ENCODE measurements at places on chromosomes 4 and X.
A peak's percentile ranks its signal among the peaks of the same experiment; 100 is the strongest.

GRCh38 chrX:32778965-32779364 lies 432.4 kb downstream of the DMD start:
- DNase-seq, result no peak

DNA sequence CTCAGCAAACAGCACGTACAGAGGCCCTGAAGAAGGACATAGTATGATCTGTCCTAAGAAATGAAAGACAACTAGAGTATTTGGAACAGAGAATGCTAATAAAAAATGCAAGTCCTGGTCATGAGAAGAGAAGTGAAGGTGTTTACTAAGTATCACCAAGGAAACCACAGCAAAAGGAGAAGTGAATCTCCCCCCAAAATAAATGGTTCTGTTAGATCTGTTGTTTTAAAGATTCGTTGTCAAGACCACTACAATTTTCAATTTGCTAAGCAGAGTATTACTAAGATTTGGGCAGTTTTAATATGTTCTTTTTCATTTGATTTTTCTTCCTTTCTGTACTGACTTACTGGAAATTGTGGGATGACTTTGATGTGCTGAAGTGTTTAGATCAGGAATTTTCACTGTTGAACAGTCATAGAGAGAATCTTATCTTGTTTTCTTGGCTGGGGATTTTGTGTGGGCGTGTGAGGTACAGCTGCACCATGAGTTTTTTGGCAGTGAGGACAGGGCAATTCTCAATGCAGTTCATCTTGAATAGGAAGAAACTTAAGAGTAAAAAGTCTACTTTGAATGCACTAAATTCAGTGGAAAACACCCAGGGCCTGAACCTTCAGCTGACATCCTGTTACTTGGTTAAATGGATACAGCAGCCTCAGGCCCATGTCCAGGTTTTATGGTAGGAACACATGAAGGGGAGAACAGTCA lies 132.2 kb downstream of the STIM2 start:
- DNase-seq, result no peak

DNA sequence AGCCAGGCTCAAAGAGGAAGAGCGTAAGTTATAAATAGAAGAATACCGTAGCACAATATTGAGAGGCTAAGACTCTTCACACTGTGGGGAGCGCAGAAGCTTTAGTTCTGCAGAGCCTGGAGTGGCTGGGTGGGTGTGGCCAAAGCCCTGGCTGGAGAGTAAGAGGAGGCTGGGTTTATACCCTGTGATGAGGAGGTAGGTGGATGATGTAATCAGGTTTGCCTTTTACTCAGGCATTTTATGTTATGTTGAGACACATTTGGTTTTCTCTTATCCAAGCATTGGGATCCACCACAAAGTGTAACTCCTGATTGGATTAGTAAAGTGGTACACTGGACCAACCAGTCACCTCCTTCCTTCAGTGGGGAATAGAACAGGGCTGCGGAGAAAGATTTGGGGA lies 13.9 kb downstream of the CDS1 start:
- DNase-seq, result no peak

DNA sequence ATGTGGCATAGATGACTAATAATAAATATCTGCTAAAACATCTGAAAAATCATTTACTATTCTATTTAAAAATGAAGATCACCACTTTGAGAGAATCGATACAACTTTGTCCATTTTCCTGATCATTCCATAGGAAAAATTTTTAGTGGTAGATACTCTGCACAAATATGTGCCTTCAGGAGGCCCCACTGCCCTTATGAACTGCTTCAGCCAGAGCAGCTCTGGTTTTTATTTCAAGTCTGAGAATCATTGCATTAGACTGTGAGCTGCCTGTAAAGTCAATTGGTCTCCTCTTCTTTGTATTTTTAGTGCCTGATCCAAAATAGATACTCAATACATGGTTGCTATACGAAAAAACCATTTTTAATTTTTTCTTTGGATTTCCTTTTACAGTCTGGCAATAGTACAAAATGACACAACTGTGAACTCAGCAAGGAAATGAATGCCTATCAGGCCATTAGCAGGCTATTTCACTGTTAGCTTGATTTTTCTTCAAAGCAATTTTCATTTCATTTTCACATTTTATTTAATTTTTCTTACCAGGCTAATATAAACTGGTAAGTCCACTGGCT lies 69.1 kb downstream of the SHISA3 start:
- no peak for DNase-seq

DNA sequence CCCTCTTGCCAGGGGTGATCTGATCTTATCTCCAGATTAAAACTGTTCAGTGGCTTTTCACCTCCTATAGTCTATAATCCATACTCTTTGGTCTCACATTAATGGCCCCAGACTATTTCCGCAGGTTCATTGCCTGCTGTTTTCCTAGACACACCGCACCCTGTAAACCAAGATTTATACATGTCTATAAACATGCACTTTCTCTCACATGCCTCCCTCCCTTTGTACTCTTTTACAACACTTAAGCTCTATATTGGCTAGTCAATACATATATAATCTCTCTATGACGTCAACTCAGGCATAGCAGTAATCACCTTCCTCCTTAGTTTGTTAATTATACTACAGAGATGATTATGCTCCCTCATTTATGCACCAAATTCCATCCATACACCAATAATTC lies 170.9 kb upstream of the NAP1L5 start:
- no peak for DNase-seq

DNA sequence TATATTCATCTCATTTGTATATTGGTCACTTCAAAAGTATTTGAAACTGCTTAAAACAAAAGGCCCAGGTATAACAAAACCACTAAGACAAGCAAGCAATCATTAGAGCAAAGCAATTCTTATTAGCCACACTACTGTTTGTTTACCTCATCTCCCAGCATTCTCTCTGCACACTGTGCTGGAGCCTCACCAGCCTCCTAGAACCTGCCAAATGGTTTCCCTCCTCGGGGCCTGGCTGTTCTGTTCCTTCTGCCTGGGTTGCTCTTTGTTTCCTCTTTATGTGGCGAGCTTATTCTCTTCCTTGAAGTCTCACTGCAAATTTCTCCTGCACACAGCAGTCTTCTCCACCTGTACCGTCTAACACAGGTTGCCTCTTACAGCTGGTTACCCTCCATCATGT lies 67.5 kb upstream of the MND1 start:
- no peak for DNase-seq

GRCh38 chrX:18617407-18617750 lies 54.5 kb downstream of the RS1 start:
- DNase-seq, result no peak

DNA sequence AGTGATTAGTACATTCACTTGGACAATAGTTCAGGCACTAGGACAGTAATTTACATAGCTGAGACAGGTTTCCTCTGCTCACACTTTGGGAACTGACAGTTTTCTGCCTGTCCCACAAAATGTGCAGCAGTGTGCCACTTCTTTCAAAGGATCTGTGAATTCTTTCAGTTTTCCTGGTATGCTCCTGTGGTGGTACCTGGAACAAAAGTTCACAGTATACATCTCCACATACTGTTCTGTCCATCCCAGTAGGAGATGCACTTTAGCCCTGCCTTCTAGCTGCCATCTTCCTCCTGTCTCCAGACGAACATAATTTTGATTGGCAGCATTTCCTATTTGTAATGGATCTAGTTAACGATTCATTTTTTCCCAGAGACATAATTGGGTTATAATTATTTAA lies 360.8 kb upstream of the CXorf51B start:
- DNase-seq, result no peak

GRCh38 chr4:82331814-82332213 lies 42.0 kb downstream of the HNRNPD start:
- no peak for DNase-seq

GRCh38 chrX:10582215-10582733 lies 38.1 kb downstream of the MID1 start:
- DNase-seq, result no peak

DNA sequence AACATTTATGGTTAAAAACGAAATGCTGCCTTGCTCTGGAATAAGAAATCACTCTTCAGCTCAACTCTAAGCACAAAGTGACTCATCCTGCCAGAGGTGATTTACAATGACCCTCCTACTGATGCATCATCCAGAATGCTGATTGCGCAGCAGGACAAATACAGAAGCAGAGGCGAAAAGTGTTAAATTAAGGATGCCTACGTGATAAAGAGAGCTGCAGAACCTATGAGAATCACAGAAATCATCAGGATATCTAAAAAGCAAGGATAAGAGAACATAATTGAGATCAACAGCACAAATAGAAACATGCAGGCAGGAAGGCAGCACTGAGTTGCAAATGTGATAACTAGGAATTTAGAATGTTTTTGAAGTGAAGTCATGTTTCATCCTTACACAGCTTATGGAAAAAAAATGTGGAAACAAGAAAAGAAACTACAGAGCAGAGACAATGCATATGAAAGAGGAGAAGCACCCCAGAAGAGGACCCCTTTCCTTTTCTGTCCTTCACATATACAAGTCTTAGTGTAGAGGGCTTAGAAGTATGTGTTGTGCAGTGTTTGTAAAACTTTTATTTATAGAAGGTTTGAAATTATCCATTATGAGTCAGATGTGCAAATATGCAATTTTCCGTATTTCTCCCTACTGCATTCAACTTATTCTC lies 188.4 kb downstream of the SLC7A11 start:
- no peak for DNase-seq

GRCh38 chrX:136143711-136144110 lies 3.6 kb upstream of the FHL1 start:
- DNase-seq, result no peak

GRCh38 chr4:181745933-181746625 lies 497.1 kb upstream of the TENM3 start:
- no peak for DNase-seq

DNA sequence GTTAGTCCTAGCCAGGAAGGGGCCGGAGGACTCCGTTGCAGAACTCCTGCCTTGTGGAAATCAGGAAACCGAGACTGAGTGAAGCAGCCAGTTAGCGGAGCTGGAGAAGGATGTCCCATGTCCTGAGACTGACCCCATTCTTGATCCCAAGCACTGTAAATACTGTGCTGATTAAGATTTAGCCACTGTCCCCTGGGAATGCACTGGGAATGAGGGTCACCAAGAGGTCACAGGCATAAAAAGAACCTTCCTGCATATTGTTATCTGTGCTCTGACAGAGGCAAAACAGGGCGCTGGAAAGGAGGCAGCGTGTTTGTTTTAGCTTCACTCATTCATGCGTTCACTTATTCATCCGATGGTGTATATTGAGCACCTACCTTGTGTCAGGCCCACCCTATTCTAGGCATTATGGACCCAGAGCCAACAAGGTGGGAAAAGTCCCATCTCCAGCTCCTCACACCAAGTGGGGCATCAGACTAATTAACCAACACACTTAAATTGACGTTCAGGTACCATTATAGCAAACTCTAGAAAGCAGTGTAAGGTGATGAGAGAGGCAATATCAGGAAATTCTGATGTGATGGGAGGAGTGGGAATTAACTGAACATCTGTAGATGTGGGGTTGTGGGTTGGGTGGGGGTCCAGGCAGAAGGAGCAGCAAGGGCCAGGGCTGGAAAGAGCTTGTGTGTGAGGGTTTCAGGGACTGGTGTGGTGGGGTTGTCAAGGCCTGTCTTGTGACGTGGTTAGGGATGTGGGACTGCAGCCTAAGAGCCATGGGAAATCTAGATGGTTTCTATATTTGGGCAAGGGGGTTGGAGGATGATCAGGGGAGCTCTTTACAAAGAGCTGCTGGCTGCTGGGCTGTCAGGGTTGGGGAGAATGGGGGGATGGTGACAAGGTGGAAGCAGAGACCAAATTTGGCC lies 10.6 kb upstream of the SLC2A9 start:
- DNase-seq, result no peak

DNA sequence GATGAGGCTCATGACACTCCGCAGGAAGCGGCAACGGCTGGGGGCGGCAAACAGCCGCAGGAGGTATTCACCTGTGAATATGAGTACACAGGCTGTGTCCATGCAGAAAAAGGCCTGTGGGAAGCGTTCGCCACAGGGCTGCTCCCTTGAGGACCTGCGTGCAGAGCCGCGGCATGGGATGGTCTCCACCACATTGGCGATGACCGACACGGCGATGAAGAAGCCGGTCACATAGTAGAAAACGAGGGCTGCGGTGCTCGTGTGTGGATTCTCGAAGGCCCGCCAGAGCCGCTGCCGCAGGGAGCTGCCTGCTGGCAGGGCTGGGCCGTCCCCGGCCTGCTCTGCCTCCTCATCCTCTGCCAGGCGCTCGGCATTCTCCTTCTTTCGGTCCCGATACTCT lies 2.2 kb downstream of the KCND1 start:
- DNase-seq, result no peak

GRCh38 chr4:43348591-43348990 lies 456.1 kb downstream of the GRXCR1 start:
- DNase-seq, result no peak

- peak; percentile 31 for DNase-seq
These were observed 2.0 kb downstream of the ABLIM2 start for GRCh38 chr4:8156617-8157016.

DNA sequence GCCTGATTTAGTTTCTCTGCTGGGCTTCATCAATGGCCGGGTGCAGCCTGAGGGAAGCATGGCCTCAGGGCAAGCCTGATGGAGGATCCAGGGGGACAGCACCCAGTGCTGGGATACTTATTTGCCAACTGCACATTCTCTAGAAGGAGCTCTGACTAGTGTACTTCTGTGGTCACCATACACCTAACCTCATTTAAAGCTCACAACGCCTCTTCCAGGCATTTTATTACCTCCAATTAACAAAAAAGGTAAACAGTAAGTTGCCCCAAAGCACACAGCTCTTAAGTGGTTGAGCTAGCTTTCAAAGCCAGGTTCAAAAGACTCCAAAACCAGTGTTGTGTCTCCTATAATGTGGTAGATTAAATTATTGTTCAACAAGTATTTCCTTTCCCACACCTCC lies 26.8 kb upstream of the ATXN3L start:
- DNase-seq, result no peak

DNA sequence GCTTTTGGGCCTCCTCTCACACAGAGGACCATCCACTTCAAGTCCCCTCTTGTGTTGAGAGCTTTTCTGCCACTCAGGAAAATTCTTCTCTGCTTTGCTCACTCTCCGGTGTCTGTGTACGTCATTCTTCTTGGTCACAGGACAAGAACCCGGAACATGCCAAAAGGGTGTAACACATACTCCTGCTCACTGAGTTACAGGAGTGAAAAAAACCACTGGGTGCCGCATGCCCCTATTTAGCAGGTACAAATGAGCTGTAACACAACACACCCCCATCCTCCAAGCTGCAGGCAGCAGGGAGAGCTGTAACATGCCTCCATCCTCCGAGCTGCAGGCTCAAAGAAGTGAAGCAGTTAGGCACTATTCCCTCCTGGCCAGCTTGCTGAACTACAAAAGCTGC lies 13.0 kb upstream of the CXCL2 start:
- DNase-seq, result no peak

- DNase-seq, result no peak
These were observed 478.4 kb downstream of the BCOR start for GRCh38 chrX:39619182-39620009.

Measured in COR-L47 (cell line).